Peyer's patch (tissue), 4 donors: ENCODE measurements at places on chromosomes 4 and X. TPM values are rescaled to one million over a fixed set of nuclear protein-coding genes. Genes with fewer than 3 reads are reported as not detected.

DNA sequence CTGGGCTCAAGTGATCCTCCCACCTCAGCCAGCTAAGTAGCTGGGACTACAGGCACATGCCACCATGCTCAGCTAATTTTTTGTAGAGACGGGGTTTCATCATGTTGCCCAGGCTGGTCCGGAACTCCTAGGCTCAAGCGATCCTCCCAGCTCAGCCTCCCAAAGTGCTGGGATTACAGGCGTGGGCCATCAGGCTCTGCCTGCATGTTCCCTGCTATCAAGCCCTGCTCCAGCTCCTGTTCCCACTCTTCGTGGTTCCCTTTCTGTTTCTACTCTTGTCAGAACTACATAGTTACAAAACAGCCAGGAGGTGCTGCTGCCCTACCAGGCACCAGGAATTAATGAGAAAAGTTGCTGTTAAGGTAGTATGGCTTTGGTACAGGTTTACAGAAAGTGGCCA is 8.7 kb downstream of the TIMP1 start:
- H3K4me3 ChIP-seq: no peak overlapping the region
- H3K27me3 ChIP-seq: no peaks in the 10 kb centered on the region
- H3K36me3 ChIP-seq: no peaks in the 10 kb centered on the region
- no peak for DNase-seq
- no peak overlapping the region for H3K27ac ChIP-seq

GRCh38 chr4:146577111-146577510 is 55.4 kb upstream of the SLC10A7 start:
- no peaks in the 10 kb centered on the region for H3K4me1 ChIP-seq
- no peaks in the 10 kb centered on the region for H3K36me3 ChIP-seq
- H3K4me3 ChIP-seq: no peak overlapping the region
- H3K27me3 ChIP-seq: no peaks in the 10 kb centered on the region

Gene C4orf36
- 6.6 TPM for total RNA-seq

DNA sequence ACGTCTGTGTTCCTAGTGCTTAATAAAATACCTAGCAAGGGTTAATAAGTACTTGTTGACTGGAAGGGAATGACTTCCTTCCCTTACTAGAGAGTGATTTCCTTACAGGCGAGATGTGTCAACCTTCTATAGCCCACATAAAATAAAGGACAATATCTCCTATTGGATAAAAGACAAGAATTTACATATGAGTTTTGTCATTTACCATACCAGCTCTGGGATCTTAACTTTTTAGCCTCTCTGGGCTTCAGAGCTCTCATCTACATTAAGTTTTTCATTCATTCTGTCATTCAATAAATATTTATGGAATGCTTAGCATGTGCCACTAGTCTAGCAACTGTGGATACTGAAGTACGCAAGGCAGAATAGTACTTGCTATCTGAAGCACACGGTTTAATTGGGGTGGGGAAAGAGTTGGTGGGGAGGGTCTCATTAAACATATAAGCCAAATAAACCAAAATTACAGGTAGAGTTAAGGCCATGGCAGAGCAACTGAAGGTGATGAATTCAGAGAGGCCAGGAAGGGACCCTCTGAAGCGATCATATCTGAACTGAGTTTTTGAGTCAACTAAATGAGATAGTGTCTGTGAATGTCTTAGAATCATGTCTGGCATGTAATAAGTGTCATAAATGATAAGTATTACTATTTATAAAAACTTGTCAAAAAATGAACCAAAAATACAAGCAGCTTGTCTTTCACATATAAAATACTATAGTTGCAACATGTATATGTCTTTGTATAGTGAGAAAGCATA is 91.6 kb upstream of the BMP2K start:
- no peak overlapping the region for H3K4me3 ChIP-seq
- no peaks in the 10 kb centered on the region for H3K27me3 ChIP-seq
- no peaks in the 10 kb centered on the region for H3K36me3 ChIP-seq

Gene PNCK
- not detected for total RNA-seq

Gene NAA11
- not detected for total RNA-seq
